ENCODE measurements at places on chromosomes 4 and X.

DNA sequence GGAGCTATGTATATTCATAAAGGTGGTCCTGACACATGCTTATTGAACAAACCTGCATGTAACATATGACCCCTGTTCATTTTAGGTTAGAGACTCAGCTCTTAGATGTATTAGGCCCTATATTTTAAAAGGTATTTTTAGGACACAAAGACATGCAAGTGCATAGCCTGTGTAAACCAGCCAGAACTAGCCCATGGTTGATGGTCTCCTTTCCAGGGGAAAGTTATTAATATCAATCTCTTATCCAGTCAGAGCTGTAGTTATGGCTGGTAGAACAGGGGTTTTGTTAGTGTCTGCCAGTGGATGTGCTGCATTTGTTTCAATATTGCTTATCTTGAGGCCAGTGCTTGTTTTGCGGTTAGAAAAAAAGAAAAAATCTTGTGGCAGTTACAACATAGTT, 488.6 kb downstream of the KCTD8 start:
- DNase-seq = no peak

GRCh38 chr4:7013175-7013574, 30.0 kb upstream of the TADA2B start:
- no peak for DNase-seq

- no peak for DNase-seq
These were observed 9.6 kb upstream of the IL13RA1 start for GRCh38 chrX:118717678-118718391.

- no peak for DNase-seq
These were observed 28.3 kb upstream of the MSANTD1 start for GRCh38 chr4:3220476-3221183.

DNA sequence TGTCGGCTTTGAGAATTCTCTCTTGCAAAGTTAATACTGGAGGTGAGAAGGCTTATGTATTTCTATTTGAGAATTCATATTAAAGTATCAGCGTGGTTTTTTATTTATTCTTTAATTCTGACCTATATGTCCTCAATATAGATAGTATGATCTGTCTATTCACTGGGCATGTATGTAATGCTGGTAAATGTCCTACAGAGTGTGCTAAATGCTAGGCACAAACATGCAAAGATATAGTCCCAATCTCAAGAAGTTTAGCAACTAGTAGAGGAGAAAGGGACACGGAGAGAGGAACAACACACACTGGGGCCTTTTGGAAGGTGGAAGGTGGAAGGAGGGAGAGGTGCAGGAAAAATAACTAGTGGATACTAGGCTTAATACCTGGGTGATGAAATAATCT, 11.0 kb upstream of the BMPR1B start:
- DNase-seq = no peak

DNA sequence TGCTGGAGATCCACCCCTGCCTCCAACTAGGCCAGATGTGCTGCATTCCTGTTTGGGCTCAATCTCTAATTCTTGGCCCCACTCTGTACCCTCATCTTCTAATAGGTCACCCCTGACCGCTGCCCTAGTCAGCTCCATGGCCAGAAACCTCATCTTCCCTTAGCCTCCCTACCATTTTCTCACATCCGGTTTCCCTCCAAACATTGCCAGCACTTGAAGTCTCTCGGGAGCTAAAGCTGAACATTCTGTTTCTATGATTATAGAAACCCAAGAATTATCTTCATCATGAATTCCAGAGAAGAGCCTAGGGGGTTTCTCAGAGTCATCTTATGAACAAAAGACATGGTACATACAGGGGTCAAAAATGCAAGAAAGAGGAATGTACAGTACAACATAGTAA, 179.7 kb downstream of the AMELX start:
- no peak for DNase-seq

DNA sequence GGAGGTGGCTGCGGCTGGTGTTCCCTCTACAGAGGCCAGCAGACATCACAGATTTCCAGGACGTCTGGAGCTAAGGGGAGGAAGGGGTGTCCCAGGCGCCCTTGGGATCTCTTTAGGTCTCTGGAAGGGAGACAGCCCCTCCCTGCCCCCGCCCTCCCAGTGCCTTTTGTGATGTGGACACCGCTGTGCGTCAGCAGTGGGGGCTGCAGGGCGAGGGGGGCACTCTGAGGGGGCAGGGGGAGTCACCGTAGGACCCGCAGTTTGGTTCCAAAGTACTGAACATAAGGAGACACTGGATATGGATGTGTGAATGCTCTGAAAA, 25.6 kb upstream of the MXD4 start:
- DNase-seq = no peak

GRCh38 chrX:18278449-18278848, 57.8 kb upstream of the BEND2 start:
- no peak for DNase-seq

DNA sequence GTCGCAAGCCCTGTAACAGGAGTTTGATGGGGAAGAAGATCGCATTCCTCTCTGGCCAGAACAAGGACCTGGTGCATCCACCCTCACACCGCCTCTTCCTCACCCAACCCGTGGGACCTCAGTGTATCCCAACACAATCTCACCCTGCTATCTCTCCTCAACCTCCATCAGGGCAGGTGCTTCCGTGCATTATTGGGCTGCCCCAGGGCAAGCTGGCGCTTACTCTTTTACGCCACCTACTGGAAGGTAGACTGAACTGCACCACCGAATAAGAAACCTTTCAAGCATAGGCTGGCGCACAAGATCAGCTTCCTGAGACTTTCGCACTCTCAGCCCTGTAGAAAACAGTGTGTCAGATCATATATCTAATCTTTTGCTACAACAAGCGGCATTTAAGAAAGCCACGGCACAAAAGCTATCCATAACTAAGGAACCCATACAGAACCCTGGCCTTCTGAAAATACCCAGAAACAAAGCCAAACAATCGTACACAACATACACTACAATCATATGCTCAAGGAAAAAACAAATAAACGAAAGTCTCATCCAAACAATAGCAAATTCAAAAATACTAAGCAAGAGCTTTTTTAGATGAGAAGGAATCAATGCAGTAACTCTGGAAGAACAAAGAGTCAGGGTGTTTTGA, 209.3 kb downstream of the UGT8 start:
- no peak for DNase-seq

DNA sequence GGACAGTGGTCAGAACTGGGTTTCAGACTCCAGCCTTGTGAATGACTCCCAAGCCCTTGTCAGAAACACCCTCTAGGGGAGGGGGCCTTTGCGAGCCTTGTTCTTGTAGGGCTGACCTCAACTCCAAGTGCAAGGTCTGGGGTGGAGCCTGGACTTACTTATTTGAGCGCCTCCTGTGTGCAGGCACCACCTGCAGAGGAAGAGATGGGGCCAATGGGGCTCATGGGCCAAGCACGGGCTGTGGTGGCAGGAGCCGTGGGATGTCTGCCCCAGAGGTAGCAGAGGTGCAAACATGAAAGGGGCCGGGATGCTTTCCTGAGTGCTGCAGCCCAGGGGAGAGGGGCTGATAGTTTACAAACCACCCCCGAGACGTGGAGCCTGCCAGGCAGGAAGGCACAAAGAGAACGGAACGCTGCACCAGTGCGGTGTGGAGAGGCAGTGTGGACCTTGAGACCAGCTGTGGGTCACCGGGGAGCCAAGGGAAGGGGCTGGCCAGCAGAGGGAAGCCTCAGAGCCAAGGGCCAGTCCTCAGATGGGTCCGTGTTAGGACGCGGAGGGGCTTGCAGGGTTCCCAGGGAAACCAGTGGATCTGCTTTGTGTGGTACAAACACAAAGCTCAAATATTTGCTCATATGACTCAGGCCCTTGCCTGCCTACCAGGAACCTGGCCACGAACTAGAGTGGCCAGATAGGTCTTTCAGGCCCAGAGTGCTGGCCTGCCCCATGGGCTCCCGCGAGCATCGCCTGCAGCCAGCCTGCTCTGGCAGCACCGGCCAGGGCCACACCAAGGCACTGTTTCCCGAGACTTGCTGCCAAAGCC, 8.7 kb upstream of the TADA2B start:
- no peak for DNase-seq

DNA sequence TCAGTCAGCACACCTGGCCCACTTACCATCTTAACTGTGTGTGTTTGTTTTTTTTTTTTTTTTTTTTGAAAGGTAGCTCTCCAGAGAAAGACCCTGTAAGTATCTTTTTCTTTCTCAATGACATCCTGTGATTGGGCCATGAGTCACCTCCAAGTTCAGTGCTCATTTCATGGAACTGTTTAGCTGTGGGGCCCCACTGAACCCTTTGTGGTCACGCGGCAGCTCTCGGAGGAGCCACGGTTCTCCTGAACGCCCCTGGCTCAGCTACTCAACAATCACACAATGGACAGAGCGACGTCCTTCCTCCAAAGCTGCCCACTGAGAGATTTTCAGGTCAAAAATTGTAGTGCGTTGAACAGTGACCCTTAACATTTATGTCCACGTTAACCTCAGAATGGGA, 14.2 kb upstream of the IL3RA start:
- DNase-seq = no peak

DNA sequence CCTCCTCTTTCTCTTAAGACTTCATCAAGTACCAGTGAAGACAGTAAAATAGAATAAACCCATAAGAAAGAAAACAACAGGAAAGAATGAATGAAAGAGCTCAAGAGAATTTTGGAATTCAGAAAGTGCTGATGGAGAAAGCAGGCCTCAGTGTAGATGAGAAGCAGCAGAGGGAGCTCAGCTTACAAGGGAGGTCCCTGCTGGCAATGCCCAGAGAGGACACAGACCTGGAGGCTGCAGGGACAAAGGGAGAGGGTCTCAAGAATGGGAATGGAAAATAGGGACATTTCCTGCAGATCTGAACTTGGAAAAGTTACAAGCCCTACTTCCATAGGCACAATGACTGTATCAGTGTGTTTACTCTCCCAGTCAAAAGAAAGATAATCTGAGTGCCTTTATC, 64.5 kb upstream of the MAGEA10 start:
- DNase-seq = no peak

DNA sequence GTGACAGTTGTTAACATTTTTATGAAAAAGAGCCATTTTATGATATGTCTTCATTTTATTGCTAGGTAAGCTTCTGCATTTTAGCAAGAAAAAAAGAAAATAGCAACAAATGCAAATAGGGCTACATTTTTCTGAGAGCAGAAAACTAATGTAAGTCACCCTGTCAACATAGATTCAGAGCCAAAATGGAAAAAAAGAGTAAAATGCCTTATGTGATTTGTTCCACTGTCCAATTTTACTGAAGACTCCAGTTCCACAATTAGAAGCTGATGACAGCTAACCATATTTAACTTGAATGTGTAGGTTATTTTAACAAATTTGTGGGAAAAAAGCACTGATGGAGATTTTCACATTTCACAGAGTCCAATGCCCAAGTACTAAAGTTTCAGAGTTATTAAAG, 772.3 kb downstream of the FAT4 start:
- no peak for DNase-seq

DNA sequence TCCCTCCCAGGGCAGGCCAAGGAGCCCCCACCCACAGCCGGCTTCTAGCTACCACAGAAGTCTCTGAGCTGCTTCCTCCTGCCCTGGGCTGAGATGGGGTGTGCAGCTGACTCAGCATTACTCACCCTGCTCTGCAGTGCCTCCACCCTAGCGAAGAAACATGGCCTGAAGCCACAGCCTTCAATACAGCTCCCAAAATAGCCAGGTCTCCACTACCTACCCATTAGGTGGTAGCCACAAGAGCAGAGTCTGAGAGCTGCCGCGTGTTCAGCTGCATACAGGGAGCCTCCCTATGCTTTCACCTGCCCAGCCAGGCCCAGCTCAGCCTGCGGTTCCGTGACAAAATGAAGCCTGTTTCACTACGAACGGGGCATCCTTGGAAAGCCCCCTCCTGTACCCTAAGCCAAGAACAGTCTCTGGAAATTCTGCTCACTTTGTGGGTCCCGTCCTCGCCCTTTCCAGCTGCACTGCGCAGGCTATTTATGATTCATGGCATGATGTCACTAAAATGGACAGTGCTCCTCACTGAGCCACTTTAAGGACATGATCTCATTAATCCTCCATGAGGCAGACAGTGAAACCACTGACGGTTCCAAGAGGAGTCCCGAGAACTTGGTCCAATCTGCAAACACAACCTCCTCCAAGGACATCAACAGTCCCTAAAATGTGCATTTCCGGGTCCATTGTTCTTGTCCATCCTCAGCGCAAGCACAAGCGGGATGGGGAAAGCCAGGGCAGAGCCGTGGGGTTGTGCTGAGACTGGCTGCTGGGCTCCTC, 20.2 kb downstream of the WDR1 start:
- no peak for DNase-seq

- no peak for DNase-seq
These were observed 497.5 kb downstream of the INPP4B start for GRCh38 chr4:142348613-142349021.

- DNase-seq = no peak
These were observed 39.2 kb downstream of the TSPAN5 start for GRCh38 chr4:98619180-98619579.

GRCh38 chr4:88791274-88791673, 93.6 kb upstream of the NAP1L5 start:
- no peak for DNase-seq

DNA sequence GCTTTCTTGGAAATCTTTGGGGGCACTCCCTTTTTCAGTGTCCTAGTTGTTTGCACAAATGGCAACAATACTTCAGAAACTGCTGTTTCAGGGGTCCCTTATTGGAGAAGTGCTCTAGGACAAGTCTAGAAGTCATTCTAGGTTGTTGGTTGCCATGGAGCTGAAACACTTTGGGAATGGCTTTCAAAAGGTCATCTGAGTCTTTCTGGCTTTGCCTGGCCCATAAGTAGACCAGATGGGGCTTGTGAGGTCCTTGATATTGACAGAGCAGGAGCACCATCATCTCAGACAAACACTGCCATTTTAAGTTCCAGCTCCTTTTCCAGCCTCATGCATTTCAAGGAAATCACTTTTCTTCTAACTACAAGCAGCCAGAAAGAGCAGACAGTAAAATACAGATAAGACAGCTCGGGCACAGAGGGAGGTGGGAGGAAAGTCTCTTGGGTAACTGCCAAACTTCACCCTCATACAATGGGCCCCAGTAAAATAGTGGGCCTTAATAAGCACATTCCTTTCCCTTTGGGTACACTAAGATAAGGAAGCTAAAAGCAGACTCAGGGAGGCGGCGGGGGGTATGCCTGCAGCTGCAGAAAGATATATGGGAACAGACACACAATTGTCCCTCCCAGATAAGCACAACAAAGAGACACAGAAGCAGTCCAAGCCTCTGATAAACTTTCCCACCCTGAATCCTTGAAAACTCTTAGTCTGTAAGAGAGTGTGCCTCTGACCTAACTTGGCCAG, 8.5 kb upstream of the NXF3 start:
- no peak for DNase-seq

- peak; percentile 48 for DNase-seq
These were observed 72.4 kb downstream of the COQ2 start for GRCh38 chr4:83212041-83212851.

- no peak for DNase-seq
These were observed 74.7 kb upstream of the INTU start for GRCh38 chr4:127558088-127558487.

DNA sequence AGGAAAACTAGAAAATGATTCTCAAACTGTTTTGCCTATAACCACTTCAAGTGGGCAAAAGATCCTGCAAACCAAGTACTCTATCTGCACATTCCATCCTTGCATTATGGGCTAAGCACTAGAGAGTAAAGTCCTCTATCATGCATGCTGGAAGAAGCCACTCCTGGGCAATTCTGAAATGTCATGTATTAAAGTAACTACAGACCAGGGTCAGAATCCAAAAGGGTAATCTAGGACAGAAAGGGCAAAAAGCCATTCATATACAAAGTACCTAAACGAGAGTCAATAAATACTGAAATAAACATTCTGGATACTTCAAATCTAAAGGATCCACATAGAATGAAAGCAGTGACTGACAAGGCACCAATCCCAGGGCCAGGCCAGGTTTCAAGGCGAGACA, 1.0 kb downstream of the SNX12 start:
- DNase-seq = no peak

All from NCI-H2029 treated with DMSO at 0.1 percent for 48 hours (cell line).